Cardiac fibroblast (primary cell): ENCODE measurements at places on chromosomes 1 and 21.

DNA sequence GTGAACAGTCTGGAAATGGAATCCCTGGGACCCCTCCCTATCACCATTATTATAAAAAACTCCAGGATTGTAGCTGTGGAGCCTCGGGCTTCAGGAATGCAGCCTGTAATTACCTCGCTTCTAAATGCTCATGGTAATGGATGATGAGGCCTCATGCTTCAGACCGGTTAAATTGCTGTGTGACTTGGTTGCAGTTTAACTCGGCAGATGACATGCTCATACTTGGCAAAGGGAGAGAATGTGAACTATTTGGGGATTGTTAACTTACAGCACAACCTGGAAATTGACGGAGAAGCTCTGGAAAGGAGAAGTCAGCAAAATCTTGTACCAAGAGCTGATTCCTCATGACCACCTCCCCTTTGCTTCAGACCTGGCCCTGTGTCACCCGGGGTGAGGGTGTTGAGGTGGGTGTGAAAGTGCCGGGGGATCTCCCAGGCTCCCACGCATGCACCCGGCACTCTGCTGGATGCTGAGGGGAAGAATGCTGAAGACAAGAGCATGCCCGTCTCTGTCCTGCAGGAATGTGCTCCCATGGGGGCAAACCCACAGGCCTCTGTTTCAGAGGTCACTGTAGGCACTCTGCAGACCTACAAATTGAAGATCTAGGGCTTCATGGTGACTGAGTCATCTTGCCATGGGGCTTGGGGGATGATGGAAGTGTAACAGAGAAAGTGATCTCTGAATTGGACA is 364.8 kb downstream of the RPS6KC1 start:
- no peak for DNase-seq

DNA sequence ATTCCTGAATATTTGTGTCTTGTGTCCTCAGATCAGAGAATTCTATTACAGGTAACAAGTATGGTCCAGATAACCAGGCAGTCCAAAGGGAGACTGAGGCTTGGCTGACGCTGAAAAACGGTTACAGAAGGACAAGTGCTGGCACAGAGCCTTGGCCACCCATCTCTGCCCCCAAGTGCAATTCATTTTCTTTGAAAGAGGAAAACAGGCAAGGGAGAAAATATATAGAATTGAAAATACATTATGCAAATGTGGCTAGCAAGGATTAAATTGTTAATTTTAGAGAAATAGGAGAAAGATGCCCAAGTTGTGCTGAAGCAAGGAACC is 1.2 kb downstream of the SORT1 start:
- DNase-seq, result no peak

DNA sequence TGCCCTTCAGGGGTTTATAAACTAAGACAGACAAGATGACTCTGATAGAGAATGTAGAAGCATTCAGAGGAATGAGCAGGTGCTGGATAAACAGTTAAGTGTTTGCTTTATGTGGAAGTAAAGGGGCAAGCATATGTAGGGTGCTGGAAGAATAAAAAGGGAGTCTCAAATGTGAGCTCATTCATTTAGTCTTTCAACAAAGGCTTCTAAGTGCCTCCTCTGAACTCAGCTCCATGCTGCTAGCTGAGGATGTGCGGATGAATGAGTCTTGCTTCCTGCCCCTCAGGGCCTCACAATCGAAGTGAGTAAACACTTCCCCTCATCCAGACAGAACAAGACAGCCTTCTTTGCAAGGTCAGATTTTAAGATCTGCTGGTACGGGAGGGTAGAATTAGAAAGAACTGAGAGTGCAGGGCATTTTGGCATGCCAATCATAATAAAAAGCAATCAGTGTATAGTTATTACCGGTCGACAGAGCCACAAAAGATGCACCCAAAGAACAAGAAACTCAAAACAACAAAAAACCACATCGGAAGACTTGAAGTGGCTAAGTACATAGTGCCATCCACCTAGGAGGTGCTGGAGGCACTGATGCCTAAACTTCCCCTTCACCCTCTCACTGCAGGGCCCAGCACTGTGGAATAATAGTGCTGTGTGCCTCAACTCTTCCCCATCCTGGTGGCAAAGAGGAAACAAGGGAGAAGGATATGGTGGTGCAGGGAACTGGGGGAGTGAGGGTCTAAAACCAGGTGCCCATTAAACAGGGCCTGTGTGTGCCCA is 69.8 kb downstream of the TNR start:
- no peak for DNase-seq

DNA sequence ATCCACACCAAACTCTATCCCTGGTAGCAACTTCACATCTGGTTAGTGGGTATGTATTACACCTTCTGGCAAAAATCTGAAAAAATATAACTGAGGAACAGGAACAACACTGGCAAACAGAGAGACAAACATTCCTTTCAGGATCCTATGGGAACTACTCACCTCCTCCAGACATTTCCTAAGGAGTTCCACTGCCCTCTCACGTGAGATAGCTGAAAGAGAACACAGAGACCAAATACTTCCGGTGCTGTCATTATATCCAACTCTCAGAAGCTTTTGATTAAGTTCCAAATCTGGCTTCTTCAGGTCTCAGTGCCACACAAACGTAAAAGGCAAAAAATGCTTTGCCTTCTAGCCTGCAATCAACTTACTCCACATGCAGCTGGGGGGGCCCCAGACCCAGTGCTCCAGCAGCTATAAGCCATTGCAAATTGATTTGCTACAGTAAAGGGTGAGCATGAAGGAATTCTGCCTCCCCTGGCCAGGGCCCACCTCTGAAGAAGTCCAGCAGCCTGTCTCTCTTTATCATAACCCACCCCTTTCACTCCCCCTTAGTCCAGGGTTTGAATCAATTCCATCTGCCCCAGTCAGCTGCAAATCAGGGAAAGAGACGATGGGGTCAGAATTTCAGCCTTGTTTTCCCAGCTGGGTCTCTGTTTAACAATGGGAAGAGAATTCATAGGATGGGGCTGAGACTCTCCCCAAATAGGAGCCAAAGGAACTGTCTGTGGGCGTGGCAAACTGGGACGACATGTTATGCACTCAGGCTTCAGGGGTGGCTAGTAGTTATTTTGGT is 32.2 kb downstream of the TFAP2E start:
- peak; percentile 25 for DNase-seq

DNA sequence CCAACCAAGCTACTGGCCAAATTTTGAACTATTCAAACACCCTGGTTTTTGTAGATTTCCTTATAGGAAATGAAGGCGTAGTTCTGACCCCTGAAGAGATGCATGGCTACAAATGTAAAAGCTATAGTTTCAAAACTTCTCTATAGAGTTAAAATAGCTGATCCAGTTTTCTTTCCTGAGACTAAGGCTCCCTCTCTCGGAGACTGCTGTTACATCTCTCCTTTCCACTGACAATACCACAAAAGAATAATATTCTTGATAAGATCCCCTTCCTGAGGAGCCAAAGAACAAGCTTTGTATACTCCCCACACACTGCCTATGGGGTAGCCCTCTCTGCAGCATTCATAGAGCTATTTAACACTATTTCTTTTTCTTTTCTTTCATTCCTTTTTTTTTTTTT is 6.7 kb upstream of the CFAP126 start:
- peak; percentile 41 for DNase-seq

DNA sequence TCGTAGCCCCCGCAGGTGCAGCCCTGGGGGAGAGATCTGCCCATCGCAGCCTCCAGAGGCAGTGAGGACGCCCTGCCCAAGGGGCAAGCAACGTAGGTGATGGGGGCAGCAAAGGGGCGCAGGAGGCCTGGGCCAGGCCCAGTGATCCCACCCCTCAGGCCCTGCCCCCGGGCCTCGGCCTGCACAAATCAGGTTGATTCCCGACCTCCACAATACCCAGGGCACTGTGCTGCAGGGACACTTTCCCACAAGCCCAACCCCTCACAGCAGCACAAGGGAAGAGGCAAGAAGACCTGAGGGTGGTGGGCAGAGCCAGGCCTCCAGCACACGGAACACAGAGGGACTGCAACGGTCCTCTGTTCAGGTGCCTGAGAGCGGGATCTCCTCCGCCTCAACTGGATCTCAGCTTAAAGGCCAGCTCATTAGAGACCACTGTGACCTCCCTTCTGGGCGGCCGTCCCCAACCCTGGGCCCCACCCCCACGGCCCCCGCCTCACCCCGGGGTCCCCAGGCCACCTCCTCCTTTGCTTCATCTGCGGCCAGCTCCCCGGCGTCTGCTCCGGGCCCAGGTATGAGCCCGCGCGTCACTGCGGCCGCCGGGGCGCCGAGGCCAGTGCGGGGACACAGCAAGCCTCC is 812 bp upstream of the ARF1 start:
- peak; percentile 16 for DNase-seq
